AG04450 (cell line): ENCODE measurements at places on chromosomes 4 and X. TPM values are rescaled to one million over a fixed set of nuclear protein-coding genes. Genes with fewer than 3 reads are reported as not detected.

DNA sequence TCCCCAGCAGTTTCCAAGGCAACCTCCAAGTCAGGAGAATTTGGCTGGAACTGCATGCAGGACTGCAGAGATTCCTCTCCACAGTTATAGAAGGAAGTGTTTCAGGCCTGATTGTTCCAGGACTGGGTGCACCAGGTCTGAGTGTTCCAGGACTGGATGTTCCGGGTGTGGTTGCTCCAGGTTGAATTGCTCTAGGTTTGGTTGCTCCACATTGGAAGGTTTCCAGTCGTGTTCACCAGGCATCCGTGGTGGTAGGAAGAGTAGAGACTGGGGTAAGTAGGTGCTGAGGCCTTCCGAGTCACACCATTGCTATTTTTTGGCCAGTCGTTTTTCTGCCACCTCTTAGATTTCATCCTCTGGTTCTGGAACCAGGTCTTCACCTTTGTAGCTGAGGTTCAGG, 105.4 kb downstream of the MSN start:
- DNase-seq, result no peak

- DNase-seq, result no peak
These were observed 1415.6 kb upstream of the PCDH7 start for GRCh38 chr4:29304595-29304994.

DNA sequence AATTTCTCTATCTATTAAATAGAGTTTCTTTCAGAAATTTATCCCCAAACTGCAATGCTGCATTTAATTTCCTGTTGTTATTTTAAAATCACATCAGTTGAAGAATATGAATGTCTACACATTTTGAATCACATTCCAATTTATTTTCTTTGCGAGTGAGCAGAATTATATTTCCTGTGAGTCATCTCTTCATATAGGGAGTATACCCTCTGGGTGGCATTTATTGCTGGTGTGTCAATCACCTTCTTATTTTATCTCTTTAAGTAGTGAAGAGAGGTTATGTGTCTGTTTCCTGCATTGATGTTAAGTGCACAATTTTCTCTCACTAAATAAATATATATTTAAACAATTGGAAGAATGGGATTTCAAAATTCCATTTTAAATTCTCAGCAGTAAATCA, 511.0 kb upstream of the ATOH1 start:
- DNase-seq, result no peak

- DNase-seq, result no peak
These were observed 106.5 kb downstream of the TNIP2 start for GRCh38 chr4:2649604-2650114.

DNA sequence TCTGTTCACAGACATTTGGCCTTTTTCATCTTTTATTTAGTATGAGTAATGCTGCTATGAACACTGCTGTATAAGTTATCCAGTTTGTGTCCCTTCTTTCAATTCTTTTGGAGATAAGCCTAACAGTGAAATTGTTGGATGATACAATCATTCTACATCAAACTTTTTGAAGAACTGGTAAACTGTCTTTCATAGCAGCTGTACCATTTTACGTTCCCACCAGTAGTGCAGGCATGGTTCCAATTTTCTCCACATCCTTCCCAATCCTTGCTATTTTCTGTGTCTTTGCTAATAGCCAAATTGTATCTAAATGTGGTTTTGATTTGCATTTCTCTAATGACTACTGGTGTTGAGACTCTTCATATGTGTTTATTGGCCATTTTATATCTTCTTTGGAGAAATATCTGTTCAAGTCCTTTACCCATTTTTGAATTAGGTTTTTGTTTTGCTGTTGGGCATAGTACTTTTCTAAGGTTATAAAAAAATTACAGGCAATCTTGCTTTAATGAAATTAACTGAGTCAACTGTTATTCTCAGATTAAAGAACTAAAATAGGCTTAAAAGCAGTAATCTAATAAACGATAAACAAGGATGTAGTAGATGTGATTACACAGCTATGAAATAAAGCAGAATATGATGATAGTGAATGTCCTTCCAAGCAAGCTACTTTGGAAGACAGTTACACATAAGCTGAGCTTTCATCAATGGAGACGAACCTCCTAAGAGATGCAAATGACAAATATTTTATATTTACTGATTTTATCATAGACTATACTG, 57.2 kb downstream of the FBXW7 start:
- DNase-seq, result no peak

GRCh38 chrX:122625821-122626220, 558.3 kb upstream of the GRIA3 start:
- DNase-seq, result no peak

DNA sequence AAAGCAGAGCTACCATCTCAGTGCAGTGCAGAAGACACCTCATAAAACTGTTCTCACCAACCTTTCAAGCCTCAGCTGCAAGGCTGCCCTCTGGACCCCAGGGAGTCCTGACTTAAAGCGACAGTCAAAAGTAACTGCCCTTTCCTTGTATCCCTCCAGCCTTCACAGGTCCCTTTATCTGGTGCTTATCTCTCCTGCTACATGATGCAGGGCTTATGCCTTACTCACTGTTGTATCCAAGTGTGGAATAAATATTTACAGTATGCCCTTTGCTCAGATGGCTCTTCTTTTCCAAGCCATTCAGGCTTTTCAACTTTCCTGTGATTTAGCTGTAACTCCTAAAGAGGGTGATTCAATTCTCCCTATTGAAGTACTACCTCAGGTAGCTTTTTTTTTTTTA, 92.6 kb downstream of the KDR start:
- DNase-seq, result no peak

DNA sequence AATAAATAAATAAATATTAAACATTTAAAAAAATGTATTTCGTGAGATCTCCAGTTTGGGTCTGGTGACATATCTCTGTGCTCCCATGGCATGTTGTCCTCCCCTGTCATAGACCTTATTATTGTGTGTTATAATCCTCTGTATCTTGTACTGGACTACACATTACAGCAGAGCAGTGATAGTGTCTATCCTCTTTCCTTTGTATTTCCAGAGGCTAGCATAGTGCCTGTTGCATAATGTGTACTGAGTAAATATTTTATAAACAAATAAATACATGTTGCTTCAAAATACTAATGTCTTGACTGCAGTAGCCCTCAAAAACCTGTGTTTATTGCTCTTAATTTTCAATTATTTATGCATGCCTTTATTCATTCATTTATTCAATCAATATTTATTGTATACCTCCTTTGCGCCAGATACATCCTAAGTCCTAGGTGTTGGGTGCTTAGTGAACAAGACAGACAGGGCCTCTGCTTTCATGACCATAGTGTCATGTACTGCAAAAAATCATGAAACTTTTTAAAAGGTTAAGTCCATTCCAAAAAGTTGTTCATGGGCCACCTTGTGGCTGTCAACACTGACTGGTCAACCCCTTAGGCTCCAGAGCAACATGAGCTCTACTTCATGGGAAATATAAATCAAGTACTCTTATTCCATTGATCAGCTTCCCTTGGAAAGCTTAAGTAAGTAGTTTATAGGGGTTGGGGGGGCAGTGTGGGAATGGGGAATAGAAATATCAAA, 303.9 kb downstream of the IQCM start:
- no peak for DNase-seq

DNA sequence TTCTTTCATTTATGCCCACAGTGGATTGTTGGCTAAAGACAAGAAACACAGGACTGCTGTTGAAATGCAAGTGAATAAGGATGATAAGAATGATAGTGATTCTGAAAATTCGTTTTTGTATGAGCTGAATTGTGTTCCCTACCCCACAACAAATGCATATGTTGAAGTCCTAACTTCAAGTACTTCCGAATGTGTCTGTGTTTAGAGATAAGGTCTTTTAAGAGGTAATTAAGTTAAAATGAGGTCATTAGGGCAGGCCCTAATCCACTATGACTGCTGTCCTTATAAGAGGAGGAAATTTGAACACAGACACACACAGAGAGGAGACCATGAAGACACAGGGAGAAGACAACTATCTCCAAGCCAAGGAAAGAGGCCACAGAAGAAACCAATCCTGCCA, 126.6 kb upstream of the ACSL4 start:
- no peak for DNase-seq

DNA sequence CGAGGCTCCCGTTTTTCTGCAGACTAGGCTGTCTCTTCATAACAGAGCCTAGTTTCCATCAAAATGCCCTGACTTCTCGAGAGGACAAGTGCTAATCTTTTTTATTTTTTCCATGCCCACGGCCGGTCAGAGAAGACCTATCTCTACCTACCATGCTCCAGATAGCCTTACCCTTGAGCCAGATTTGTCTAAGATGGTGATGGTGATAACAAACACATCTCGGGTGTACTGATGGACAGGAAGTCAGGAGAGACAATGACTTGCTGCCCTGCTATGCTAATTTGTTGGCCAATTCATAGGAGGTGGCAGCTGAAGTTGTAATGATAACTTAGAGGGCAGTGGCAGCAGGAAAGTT, 42.2 kb upstream of the NKRF start:
- DNase-seq, result no peak

DNA sequence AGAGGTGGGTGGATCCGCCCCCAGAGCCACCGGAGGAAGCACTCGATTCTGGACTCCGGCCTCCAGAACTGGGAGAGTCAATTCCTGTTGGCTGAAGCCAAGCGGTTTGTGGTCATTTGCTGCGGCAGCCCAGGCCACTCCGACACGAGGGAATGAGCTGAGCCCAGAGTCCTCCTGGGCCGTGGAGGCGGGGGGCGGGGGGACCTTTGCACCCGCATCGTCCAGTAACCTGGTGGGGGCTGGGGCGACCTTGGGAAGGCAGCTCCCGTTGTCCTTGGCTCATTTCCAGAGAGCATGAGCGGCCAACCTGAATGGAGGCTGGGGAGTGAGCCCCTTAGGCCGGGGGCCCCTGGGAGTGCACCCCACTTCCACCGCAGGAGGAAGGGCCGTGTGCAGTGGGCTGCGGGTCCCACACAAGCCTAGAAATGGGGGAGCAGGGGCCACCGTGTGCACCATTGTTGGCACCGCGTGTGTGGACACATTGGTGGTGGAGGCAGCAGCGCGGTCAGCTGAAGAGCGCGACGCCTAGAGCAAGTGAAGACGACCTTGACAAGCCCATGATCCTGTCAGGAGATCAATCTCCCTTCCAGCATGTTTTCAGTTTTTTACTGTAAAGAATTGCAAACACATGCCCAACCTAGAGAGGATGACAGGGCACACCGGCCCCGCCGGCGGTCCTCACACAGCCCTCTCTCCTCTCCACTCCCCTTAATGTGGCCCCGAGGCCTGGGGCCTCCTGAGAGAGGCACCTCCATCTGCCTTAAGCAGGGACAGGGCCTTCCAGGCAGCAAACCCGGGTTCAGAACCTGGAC, 19.9 kb upstream of the DUSP9 start:
- DNase-seq, result no peak

GRCh38 chr4:127601029-127601428, 31.7 kb upstream of the INTU start:
- DNase-seq, result no peak

DNA sequence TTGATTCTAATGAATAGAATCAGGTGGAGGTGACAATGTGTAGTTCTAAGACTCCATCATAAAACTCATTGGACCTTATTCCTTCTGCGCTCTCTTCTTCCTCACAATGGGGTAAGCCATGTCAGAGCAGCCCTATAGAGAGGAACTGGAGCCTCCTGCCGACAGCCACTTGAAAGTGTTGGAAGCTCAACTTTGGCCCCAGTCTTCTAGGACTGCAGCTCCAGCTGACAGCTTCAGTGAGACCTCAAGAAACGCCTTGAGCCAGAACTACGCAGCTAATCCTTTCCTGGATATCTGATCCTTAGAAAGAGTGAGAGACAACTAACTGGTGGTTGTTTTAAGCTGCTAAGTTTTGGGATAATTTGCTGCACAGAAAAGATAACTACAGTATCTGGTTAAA, 22.1 kb upstream of the ADH7 start:
- no peak for DNase-seq

DNA sequence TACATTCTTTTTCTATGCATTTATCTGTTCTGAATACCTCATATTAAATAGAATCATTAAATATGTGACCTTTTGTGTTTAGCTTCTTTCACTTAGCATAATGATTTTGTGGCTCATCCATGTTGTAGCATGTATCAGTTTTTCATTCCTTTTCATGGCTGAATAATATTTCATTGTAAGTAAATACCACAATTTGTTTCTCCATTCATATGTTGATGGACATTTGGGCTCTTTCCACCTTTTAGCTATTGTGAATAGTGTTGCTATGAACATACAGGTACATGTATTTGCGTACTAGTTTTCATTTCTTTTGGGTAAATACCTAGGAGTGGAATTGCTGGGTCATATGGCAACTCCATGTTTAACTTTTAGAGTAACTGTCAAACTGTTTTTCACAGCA, 85.1 kb downstream of the GNL3L start:
- DNase-seq, result no peak

DNA sequence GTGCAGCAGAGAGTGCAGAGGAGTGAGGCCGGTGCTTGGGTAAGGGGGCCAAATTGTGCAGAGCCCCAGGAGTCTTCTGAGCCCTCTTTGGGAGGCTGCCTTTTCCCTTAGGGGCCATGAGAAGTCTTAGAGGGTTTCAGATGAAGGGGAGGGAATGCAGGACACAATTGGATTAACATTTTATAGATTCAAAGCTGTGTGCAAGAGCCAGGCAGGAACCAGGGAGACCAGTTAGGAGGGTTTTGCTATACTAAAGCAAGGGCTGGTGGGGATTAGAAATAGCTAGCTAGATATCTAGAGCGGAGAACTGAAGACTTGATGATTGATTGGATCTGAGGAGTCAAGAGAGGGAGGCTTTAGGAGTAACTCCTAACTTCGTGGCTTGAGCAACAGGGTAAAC, 49.5 kb upstream of the SETD7 start:
- no peak for DNase-seq

GRCh38 chrX:119948381-119948780, 4.8 kb upstream of the NKAP start:
- no peak for DNase-seq

DNA sequence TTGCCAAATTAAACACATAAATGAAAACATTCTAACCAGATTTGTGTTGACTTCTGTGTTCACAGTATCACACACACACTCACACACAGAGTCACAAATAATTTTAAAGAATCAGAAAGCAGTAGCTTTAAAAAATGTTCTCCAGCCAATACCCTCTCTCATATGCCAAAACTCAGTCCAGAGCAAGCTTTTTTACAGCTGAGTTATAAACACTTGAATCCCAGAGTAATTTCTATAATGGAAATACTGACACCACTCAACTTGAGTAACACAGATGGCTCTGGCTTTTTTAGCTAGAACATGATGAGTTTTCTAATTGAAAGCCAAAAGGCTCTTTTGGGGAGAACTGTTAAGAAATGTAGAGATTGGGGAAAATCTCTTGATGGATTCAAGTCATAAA, 100.8 kb downstream of the DOCK11 start:
- no peak for DNase-seq

DNA sequence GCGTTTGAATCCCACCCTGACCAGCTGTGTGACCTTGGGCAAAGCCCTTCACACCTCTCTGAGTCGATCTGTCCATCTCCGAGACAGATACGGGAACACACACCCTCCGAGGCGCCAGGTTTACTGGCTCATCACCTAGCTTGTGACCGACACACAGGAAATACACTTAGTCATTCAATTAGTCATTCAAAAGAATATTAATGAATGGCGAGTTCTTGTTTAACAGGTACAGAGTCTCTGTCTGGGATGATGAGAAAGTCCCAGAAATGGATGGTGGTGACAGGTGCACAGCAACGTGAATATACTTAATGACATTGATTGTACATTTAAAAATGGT, 80.6 kb downstream of the PPP2R2C start:
- DNase-seq, result no peak

- no peak for DNase-seq
These were observed 180.9 kb upstream of the AADAT start for GRCh38 chr4:170270628-170271027.

- DNase-seq, result no peak
These were observed 1.6 kb downstream of the SCARB2 start for GRCh38 chr4:76211769-76212708.

TCP11X2 gene
- polyA plus RNA-seq, result not detected in 2 replicates

ZNF275 gene
- polyA plus RNA-seq, result 13.7 and 15.0 TPM in 2 replicates

CT45A1 gene
- polyA plus RNA-seq, result not detected in 2 replicates

USP46 gene
- polyA plus RNA-seq, result 66.6 and 69.1 TPM in 2 replicates

SUPT20HL1 gene
- not detected in 2 replicates for polyA plus RNA-seq

IL3RA gene
- not detected in 2 replicates for polyA plus RNA-seq
